Uterus (tissue), 4 donors: ENCODE measurements at places on chromosomes 5 and 9. TPM values are rescaled to one million over a fixed set of nuclear protein-coding genes. Genes with fewer than 3 reads are reported as not detected.

GRCh38 chr5:109805883-109806282, 116.2 kb downstream of the MAN2A1 start:
- H3K27ac ChIP-seq = no peak overlapping the region
- H3K4me1 ChIP-seq = no peaks in the 10 kb centered on the region
- H3K36me3 ChIP-seq = peaks cover 4% of the 10 kb centered on the region
- H3K4me3 ChIP-seq = no peak overlapping the region

- H3K36me3 ChIP-seq = no peaks in the 10 kb centered on the region
- H3K4me1 ChIP-seq = no peaks in the 10 kb centered on the region
- H3K27me3 ChIP-seq = no peaks in the 10 kb centered on the region
- no peak for DNase-seq
These were observed 38.2 kb downstream of the POLR1E start for GRCh38 chr9:37523916-37524315.

DNA sequence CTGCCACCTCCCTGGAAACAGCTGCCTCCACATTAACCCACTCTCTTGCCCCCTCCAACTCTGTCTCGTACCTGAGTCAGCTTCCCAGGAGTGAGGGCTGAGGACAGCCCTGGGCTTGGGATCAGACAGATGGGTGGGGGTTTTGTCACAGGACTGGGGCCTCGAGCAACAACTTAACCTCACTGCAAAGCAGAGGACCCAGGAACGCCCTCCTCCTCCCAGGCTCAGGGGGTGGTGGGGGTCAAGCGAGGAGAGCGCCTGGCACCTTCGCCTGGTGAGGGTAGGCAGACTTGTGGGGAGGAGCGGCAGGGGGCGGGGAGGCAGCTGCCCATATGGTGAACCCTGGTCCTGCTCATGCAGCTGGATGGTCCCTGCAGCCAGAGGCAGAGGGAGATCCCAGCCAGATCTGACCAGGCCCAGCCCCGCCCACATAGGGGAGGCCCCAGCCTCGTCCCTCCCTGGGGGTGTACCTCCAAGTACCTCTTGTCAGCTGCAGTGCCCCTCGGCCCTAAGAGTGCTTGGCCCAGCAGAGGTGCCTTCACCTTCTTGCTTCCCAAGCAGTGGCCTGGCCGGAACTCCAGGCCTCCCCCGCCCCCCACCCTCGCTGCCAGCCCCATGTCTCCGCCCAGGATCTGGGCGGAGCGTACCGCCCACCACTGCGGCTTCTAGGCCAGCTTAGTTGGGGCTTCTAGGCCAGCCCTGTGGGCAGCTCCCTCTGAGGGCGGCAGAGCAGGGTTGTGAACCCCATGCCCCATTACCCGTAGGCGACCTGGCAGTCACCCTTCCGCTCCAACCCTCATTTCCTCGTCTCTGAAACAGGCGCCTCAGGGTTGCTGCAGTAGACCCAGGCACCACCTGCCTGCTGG, at the start of gene SARDH:
SARDH (minus strand) TSS at position 579 of the 866 bp plus-strand sequence. CDS start 4,179 bp downstream, outside the sequence.
- no peaks in the 10 kb centered on the region for H3K36me3 ChIP-seq
- peak within 1 kb of the TSS; percentile 34 for H3K4me3 ChIP-seq
- H3K4me1 ChIP-seq = no peaks in the 10 kb centered on the region
- peak; percentile 67 for DNase-seq
- no peaks in the 10 kb centered on the region for H3K27me3 ChIP-seq
- H3K27ac ChIP-seq = no peak within 1 kb of the TSS

DNA sequence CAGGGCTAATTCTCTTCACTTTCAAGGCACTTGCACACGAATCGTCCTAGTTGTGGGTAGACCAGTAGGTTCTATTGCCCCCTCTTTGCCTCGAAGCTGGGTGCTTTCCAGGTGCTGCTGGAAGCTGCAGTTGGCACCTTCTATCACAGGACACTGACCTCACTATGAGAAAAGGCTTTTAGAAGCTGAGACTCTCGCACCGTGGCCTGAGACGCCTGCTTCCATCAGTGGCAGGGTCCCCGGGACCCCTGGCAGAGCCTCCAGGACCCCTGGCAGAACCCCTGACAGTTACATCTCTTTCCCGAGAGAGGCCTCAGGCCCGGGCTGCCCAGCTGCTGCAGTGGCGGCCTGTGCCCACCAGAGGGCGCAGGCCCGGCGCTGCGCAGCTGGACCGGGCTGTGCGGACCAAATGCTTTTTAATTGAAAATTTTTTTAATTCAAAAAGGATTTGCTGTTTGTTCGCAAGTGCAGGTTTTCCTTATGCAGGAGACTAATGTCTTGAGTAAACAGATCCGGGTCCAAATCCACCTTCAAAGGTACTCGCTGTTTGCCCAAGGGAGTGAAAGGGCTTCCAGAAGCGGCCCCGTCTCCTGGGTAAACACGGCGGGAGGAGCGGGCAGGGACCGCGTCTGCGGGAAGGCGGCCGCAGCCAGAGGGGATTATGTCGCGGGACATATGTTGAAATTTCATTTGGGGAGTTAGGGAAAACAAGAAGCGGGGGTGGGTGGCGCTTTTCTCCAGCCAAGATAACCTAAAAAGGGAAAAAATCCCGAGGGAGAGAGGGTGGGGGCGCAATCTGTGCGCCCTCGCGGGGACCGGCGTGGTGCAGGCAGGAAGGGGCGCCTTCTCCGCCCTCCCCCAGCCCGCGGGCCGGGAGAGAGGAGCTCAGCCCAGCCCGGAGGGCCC, 114.5 kb upstream of the LMX1B start:
- DNase-seq = peak; percentile 45
- H3K4me3 ChIP-seq = peak overlapping the region; percentile 33
- no peaks in the 10 kb centered on the region for H3K36me3 ChIP-seq
- H3K27me3 ChIP-seq = no peaks in the 10 kb centered on the region

DNA sequence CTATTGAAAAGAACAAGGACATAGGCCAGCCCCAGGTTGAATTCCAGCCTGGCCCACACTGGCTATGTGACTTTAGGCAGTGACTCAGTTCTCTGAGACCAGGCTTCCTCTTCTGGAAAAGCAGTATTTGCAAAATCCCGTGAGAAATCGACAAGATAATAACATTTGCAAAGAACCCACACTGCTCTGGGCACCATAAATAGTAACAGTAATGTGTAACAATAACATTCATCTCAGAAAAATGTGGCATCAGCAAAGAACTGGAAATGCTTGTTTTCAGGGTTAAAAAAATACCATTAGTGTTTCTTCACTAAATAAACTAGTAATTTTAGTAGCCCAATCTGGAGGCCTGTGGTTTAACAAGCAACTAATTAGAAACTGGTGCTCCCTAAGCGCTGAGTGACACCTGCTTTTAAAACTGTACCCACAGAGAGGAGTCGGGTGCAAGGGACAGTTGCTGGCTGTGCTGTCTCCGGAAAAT, 148.4 kb downstream of the TTLL11 start:
- no peaks in the 10 kb centered on the region for H3K27me3 ChIP-seq
- H3K4me3 ChIP-seq = no peak overlapping the region
- no peaks in the 10 kb centered on the region for H3K4me1 ChIP-seq
- H3K36me3 ChIP-seq = no peaks in the 10 kb centered on the region

GRCh38 chr5:71537687-71538086, 49.5 kb upstream of the MCCC2 start:
- H3K27ac ChIP-seq = no peak overlapping the region
- DNase-seq = no peak
- no peaks in the 10 kb centered on the region for H3K4me1 ChIP-seq
- no peaks in the 10 kb centered on the region for H3K36me3 ChIP-seq
- H3K4me3 ChIP-seq = no peak overlapping the region
- H3K27me3 ChIP-seq = no peaks in the 10 kb centered on the region

DNA sequence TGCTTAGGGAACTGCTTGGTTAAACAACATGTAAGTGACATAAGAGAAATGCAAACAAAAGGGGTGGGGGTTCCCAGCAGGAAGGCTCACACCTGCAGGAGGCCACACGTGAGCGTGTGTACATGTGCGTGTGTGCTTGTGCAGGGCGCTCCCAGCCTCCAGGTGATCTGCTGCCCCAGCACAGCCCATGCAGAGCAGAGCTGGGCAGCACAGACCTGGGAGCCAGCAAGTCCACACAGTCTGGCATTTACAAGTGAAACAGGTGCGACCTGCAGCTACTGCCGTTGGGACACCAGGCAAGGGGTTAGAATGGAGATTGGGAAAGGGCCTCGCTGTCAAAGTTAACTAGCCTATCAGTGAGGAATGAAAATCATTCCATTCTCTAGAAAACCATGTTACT, 41.8 kb downstream of the GRAMD2B start:
- no peak overlapping the region for H3K4me3 ChIP-seq
- no peaks in the 10 kb centered on the region for H3K36me3 ChIP-seq
- peaks cover 11% of the 10 kb centered on the region for H3K4me1 ChIP-seq
- H3K27ac ChIP-seq = peak overlapping the region; percentile 19

- no peak overlapping the region for H3K27ac ChIP-seq
- no peak overlapping the region for H3K4me3 ChIP-seq
- H3K4me1 ChIP-seq = peaks cover 8% of the 10 kb centered on the region
- H3K36me3 ChIP-seq = no peaks in the 10 kb centered on the region
- DNase-seq = no peak
These were observed 27.5 kb upstream of the NCS1 start for GRCh38 chr9:130144703-130145102.

DNA sequence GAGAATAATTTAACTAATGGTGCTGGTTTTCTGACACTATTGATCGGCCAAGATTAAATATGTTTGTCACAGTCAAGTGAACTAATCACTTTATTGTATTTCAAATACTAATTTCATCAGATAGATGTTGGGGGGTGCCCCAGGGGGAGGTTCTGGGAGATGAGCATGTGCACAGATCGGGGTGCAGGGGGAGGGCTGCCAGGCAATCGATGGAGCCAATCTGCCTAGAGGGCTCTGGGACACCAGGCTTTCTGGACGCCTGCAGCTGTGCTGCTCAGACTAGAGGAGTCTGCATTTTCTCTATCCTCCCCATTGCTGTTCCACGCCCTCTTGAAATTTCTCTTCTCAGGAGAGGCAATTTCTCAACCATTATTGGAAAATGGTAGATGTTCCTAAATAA, 100.0 kb upstream of the ALDH1B1 start:
- no peak for DNase-seq
- no peaks in the 10 kb centered on the region for H3K4me1 ChIP-seq
- no peaks in the 10 kb centered on the region for H3K36me3 ChIP-seq
- H3K4me3 ChIP-seq = no peak overlapping the region

The ANKRD55 gene
- total RNA-seq = not detected

The ADGRD2 gene
- total RNA-seq = not detected

The ABL1 gene
- total RNA-seq = 22.5 TPM

The ZNF782 gene
- 17.1 TPM for total RNA-seq

The SLC6A7 gene
- not detected for total RNA-seq
